ENCODE measurements at places on chromosomes 1 and 21.

DNA sequence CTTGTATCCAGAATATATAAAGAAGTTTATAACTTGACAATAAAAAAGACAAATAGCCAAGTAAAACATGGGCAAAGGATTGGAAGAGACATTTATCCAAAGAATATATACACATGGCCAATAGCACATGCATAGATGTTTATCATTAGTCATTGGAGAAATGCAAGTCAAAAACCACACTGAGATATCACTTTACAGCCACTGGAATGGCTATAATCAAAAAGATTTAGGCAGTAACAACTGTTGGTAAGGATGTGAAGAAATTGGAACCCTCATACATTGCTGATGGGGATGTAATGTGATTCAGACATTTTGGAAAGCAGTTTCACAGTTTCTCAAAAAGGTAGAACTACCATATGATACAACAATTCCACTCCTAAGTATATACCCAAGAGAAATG is 51.1 kb downstream of the SLC44A5 start:
- no peak for DNase-seq

DNA sequence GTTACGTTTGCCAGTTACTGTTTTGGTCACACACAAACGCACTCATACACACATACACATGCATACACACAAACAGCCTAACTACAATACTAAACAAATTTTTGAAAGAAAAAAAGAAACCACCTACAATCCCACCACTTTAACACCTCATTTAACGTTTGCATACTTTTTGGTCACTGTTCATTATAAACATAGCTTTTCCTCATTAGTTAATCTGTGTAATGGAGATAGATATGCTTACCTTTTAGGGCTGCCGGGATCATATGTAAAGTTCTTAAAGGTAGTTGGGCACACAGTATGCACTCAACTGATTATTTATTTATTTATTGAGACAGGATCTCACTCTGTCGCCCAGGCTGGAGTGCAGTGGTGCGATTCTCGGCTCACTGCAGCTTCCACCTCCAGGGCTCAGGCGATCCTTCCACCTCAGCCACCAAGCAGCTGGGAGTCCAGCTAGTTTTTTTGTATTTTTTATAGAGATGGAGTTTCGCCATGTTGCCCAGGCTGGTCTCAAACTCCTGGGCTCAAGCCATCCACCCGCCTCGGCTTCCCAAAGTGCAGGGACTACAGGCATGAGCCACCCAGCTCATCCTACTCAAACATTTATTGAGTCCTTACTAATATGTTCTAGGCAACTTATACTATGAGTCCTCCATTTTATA is 677 bp upstream of the BCL10 start:
- no peak for DNase-seq

DNA sequence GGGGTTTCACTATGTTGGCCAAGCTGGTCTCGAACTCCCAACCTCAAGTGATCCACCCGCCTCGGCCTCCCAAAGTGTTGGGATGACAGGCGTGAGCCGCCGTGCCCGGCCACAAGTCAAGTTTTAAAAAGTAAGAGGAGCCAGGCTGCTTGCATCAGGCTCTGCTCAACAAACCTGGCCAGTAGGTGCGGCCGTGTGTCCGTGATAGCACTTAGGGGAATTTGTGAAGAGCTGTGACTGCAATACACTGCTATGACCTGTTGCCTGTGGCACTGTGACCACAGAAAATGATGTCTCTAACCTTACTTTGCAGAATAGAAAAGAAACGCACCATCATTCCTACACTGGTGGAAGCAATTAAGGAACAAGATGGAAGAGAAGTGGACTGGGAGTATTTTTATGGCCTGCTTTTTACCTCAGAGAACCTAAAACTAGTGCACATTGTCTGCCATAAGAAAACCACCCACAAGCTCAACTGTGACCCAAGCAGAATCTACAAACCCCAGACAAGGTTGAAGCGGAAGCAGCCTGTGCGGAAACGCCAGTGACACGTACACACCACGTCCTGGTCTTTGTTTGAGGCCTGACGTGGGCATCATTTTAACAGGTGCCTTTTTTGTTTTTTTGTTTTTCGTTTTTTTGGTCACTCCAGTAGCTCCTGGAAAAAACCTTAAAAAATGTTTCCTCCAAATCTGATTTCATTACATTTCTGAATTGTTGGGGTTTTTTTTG is 16.7 kb downstream of the C1orf174 start:
- no peak for DNase-seq

DNA sequence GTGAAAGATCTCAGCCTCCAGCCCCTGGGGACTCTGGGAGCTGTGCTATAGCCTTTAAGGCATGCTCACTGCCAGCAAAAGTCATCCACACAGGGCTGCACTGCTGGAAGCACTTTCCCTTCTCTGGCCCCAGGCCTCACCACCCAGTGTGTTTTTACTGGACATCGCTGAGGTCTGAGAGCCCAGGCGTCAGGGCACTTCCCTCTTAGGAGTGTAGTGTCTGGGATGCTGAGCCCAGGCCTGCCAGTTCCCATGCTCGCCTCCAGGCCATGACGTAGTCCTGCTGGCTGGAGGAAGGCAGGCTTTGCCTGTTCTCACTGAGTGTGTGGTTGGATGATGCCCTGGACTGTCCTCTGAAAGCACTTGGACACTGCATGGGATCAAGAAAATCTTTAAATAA is 101.2 kb downstream of the GDAP2 start:
- no peak for DNase-seq

- DNase-seq: no peak
Observed at GRCh38 chr1:228494970-228495853, 8.0 kb downstream of the RNF187 start.

All from stimulated activated CD8-positive, alpha-beta memory T cell treated with anti-CD3 and anti-CD28 coated beads, Interleukin-12 subunit alpha, Interleukin-12 subunit beta, amount 100 ng/mL, for 1 hour (primary cell).